ENCODE measurements at places on chromosomes 1 and 21.
A peak's percentile ranks its signal among the peaks of the same experiment; 100 is the strongest.

DNA sequence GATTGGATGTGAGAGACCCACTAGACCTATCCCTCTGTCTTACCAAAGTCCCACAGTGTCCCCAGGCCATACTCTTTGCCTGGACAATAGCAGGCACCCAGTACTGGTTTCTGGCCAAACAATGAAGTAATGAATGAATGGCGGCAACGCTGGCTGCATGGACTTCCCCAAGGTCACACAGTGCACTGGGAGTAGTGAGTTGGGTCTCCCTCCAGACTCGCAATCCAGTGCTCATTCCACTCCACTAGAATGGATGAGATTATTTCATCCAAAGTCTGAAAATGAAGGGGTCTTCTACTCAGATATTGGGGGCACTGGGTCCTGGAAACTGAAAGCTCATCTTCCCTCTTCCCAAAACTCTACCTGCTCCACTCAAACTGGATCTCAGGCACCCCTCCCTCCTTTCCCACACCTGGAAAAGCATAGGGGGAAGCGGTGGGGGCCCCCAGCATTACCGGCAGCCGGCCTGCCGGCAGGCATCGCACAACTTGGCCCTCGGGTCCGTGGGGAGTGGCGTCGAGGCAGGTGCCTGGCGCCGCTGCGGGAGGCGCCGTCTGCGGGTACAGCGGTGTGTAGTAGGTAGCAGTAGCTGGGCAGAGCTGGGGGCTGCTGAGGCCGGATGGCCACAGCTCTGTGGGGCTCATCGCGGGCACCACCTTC lies 816 bp downstream of the E2F2 start:
- no peak for DNase-seq

DNA sequence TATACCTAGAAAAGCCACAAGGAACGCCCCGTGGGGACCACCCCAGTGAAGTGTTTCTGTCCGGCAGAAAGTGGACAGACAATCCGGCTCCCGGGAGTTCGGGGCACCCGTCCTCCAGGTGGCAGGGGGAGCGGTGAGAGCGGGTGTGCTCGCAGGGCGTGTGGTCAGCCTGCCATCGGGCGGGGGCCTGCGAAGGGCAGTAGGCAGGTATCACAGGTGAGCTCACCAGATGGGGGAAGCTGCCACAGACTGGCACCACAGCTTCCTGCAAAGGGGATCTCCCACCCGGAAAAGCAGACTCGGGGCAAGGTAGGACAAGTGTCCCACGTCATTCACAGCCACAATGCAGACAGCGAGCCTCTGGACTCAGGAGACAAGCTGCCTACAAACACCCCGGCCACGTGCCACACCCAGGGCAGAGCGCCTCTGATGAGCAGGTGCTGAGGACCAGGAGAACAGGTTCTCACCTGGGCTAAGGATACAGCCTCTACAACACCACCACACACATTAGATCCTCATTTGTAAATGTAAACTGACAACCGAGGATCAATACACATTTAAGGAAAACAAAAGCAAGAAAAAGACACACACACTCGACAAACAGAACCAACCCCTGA lies 36.4 kb downstream of the VPS26C start:
- no peak for DNase-seq

GRCh38 chr21:45281411-45282282 lies 6.0 kb downstream of the POFUT2 start:
- DNase-seq, result peak; percentile 33

GRCh38 chr1:164770131-164770529 lies 211.1 kb downstream of the PBX1 start:
- no peak for DNase-seq

DNA sequence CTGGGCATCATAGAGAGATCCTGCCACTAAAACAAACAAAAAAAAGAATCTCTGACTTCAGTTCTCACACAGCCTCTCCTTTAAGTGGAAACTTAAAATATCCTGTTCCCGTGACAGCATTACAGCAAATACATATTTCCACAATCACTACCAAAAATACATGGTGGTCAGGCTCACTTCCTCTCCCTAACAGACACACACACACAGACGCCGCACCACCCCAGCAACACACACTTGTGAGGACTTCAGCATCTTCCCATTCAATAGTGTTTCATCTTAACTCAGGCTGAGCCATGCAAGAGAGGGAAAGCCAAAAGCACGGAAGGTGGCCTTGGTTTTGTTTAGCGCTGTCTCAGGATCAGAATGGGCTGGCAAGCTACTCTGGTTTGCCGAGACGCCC lies 21.9 kb downstream of the KIAA1614 start:
- no peak for DNase-seq

DNA sequence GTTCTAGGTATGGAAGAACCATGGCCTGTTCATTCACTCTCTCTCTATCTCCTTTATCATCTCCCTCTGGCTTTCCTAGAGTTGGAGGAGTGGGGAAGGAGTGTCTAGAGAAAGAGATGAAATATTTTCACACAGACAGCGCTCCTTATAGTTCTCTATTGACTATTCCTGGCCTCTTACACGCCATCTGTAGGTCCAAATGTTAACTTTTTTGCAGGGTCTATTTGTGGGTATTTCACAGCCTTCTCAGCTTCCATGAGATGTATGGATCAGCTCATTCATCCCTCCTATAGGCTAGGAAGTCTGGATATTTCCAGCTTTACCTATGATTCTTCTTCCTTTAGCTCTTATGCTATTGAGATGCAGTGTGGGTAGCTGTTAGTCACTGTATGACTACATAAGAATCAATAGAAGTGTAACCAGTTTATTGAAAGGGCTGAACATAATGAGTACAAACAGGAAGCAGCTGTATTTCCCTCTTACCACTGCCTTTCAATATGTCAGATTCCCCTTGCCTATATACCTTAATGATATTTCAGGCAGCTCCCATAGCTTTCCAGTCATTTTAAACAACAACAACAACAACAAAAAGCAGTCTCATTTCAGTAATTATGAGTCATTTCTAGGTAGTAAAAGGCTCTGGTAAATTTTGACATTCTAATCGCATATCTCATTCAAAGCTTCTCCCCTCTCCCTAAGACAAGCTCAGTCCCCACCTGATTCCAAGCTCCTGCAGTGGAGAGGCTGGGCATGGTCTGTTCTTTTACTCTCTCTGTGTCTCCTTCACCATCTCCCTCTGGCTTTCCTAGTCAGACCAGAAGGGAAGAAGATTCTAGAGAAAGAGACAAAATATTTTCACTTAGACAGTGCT lies 149.5 kb downstream of the TTLL7 start:
- DNase-seq, result no peak

DNA sequence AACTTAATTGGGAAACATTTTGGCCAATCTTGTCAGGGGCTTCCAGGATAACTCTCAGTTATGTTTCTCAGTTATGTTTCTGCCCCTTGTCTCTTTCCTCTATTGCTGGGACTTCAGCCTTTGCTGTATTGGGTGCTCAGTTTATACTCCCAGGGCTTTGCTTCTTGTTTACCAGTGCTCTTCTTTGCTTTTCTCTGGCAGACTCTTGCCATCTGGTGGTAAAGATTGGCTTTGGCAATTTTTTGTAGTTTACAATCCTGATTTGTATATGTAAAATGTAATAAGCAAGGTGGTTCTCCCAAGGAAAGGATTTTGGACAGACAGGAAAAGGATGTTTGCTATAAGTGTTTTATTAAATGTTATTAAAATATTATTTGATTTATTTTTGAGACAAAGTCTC lies 37.9 kb downstream of the FABP3 start:
- no peak for DNase-seq

- DNase-seq, result no peak
These were observed 49.9 kb downstream of the DNTTIP2 start for GRCh38 chr1:93829061-93829460.

- peak; percentile 24 for DNase-seq
These were observed 38.5 kb downstream of the IGFN1 start for GRCh38 chr1:201229095-201229494.

GRCh38 chr1:6099297-6099696 lies 53.6 kb downstream of the KCNAB2 start:
- no peak for DNase-seq

- DNase-seq, result no peak
These were observed 7.3 kb downstream of the KRTAP10-1 start for GRCh38 chr21:44532712-44533111.

DNA sequence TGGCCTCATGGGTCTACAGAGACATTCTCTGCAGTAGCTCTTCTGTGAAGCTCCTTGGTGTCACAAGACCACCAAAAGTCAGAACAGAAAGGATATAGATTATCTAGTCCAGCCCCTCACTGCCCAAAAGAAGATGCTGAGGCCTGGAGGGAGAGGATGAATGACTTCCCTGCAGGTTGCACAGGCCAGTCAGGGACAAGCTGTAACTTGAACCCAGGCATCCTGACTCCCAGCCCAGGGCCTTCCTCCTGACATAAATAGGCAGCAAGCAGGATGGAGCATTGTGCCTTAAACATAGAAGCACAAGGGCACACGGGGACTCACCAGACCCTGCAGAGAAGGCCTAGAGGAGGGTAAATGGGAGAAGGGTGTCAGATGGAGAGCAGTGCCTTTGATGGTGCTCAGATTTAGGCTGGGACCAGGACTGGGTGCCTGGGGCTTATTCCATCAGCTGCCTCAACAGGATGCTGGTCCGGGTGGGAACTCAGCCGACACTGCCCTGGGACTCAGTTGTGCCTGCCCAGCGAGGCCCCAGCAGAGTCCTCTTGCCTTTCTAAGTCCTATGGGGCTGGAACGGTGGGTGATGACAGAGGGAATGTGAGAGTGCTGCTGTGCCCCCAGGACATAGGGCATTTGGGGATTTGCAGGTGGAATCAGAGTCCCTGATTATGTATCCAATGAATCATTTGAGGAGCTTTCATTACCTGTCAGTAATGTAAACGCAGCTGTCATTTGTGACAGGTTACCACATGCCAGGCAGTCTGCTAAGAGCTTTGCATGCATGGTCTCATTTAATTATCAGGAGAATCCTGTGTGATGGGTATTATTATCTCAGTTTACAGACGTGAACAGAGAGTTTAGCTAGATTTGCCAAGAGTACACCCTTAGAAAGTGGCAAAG lies 13.2 kb downstream of the S100A7A start:
- peak; percentile 25 for DNase-seq

- no peak for DNase-seq
These were observed 44.4 kb downstream of the COLGALT2 start for GRCh38 chr1:183993132-183993531.
